Glutamatergic neuron (in vitro differentiated cells): ENCODE measurements at places on chromosomes 3 and 15.

DNA sequence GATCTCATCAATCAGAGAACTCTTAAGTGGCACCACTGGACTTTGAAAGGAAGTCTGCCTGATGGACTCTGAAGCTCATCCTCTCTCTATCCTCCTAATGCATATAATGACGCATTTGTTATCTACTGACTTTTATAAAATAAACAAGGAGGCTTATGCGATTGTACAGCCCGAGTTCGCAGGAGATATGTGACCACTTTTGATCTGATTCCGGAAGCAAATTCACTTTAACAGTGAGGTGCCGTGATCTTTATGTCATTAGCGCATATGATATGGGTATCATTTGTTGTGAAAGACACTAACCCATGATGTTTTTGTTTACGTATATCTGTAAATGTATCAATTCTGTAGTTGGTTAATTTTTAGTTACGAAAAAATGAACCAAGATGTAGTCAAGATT, 427 bp upstream of the RNF111 start:
- DNase-seq = no peak

DNA sequence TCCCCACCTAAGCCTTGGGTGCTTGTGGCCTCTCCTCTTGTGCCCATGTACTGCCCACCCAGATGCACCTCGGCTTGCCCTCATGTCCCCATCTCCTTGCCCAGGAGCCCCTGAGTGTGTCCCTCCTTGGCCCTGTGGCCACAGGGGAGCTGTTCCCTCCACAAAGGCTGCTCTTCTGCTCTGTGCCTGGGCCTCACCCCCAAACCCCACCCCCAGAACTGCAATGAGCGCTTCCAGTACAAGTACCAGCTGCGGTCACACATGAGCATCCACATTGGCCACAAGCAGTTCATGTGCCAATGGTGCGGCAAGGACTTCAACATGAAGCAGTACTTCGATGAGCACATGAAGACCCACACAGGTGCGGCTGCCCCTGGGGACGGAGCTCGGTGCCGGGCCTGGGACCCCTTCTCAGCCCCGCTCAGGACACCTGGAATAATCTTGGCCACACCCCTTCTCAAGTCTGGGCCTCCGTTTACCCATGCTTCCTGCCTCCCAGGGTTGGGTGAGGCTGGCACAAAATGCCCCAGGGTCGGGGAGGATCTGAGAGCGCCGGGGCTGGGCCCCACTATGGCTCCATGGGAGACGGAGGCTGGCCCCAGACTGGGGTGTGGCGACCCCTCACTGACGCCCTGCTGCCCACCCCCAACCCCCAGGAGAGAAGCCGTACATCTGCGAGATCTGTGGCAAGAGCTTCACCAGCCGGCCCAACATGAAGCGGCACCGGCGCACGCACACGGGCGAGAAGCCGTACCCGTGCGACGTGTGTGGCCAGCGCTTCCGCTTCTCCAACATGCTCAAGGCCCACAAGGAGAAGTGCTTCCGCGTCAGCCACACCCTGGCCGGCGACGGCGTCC, 10.3 kb downstream of the ZBTB47 start:
- no peak for DNase-seq

GRCh38 chr15:53209396-53210042, 419.4 kb upstream of the ONECUT1 start:
- no peak for DNase-seq

GRCh38 chr3:82783194-82783593, 1021.7 kb upstream of the GBE1 start:
- DNase-seq = no peak

- DNase-seq = no peak
Measured at GRCh38 chr3:54322354-54322753, 200.0 kb downstream of the CACNA2D3 start.

DNA sequence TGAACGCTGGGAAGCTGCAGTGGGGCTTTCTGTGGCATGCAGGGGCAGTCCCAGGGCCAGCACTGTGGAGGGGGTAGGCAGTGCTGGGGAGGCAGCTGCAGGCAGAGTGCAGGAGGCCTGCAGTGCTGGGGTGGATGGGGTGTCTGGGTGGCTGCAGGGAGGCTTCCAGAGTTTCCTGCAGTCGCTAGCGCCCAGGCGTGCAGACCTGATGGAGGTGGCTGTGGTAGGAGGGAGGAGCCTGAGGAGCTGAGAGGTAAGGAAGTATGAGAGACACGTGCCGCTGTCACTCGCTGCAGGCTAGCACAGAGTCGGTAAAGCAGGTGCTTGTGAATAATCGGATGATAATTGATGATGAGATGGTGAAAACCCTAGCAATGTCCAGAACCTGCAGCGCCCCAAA, 16.3 kb downstream of the SYNM start:
- DNase-seq = no peak

- no peak for DNase-seq
Measured at GRCh38 chr15:100250176-100250800, 91.5 kb downstream of the ADAMTS17 start.

GRCh38 chr3:179067839-179068238, 3.8 kb downstream of the ZMAT3 start:
- DNase-seq = no peak

DNA sequence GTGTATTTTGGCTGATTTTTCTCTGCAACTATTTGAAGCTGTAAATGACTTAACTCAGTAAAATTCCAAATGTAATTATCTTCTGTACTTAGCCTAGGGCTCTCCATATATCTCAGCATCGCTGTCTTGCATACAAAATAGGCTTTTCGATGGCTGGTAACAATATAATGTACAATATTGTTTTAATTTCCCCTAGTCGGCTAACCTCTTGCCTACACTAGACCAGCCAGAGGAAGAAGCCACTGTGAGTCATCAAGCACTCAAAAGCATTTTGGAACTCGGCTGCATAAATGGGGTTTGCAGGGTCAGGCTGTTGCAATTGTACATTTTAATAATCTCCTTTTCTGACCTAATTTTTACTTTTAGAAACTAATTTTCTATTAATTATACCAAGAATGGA, 583.8 kb downstream of the FOXP1 start:
- no peak for DNase-seq
